Myometrial cell (primary cell): ENCODE measurements at places on chromosomes 11 and 22. TPM values are rescaled to one million over a fixed set of nuclear protein-coding genes. Genes with fewer than 3 reads are reported as not detected.

Gene CSF2RB
- not detected in 2 replicates for total RNA-seq

Gene OR5B21
- not detected in 2 replicates for total RNA-seq

Gene CRYBB1
- not detected in 2 replicates for total RNA-seq

Gene SMIM35
- not detected in 2 replicates for total RNA-seq
